Stimulated activated CD8-positive, alpha-beta memory T cell treated with anti-CD3 and anti-CD28 coated beads, Interleukin-7, amount 100 ng/mL, for 24 hours (primary cell): ENCODE measurements at places on chromosomes 13 and 19.

DNA sequence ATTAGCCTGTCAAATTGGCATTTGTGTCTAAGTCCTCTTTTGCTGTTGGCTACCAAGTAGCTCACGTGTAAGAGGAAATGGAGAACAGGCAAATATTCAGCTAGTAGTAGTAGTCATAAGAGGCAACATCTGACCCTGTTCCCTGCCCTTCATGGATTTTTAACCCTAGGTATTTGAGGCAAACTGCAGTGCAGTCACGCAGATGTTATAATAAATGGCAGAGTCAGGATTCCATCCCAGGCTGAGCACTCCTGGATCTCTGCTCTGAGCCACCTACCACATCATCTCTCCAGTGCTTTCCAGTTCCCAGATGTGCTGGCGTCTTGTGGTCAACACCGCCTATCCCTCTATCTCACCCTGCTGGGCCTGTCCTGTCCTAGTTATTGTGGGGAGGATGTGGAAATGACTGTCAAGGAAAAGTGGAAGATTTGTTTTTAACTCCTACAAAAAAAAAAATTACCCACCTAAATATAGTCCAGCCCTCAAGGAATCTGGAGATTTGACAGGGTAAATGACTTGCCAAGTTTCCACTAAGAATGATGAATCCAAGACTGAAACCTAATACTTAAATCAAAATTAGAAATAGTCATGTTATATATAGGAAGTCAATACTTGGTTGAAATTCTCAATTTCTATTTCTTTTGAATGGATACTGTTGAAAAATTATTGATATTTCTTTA lies 322.9 kb downstream of the GPC6 start:
- DNase-seq = no peak

- DNase-seq = no peak
Measured at GRCh38 chr19:56141417-56141993, 418 bp downstream of the ZNF444 start.

DNA sequence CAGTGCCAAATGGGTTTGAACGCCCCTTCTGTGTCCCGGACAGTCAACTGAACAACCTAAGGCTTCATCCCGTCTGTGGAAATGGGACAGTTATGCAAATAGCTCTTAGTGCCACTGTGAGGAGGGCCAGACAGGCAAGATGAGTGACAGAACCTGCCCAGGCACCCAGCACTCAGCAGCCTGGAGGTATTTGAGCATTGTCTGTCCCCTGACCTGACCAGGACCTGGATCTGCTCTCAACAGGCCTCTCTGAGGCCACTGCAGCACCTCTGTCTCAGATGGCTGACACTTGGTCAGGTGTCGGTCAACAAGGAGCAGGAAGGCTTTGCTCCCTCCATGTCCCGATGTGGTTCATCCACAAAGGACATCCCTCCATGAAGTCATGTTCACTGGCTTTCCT lies 67.9 kb downstream of the CCDC70 start:
- no peak for DNase-seq

GRCh38 chr13:63704521-63704920 lies 2288.9 kb upstream of the PCDH20 start:
- DNase-seq = no peak

GRCh38 chr13:46606970-46607369 lies 54.0 kb downstream of the LRCH1 start:
- DNase-seq = no peak

DNA sequence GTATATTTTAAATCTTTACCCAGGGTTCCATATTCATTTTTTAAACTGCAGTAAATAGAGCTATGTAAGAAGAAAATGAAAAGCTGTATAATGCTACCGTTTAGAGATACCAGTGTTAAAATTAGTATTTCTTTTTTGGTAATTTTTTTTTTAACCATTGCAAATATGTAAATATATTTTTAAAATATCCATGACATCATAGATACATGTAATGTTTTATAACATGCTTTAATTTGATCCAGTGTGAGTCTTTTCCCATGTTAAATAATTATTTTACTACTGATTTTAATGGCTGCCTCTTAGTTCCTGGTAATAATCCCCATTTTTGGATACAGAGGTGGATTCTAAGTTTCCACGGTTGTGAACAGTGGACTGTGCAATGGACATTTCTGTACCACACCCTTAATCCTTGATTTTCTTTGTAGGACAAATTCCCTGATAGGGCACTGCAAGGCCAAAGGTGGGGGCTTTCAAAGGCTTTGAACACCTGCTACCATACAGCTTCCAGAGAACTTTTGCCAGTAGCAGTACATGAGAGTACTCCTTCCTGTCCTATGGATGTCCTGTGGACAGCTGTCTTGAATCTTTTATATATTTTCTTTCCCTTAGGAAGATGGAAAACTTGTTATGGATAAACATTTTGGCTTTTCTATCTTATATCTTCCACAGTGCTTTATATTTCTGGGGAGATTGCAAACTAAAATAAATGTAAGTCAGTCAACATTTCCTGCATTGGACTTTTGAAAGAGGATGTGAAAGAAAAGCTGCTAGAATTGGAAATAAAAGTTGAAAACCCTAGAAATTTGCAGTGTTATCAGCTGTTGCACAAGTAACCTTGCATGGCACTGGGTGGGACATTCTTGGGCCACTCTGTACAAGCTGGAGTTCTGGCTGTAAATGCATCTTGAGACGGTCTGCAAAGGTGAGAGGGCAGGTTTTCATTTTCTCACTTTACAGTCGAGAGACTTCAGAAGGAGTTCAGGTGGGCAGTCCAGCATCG lies 46.8 kb downstream of the ARHGEF7 start:
- DNase-seq = no peak
